ENCODE measurements at places on chromosomes 16 and 17.

GRCh38 chr17:76695059-76695831 lies 15.5 kb downstream of the MXRA7 start:
- no peak for DNase-seq

DNA sequence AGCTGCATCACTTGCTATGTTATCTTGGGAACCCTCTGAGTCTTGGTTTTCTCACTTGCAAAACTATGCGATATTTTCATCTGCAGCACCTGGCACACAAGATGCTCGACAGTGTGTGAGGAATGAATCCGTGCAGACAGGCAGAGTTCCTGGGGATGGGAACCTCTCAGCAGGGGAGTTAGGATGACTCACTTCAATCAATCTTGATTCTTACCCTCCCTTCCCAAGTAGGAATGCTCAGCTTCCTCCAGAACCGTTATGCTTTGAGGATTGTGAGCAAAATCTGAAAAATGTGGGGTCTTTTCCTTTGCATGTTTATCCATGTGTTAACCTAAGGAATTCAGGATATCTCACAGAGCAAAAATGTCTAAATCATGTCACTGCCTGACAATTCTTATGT lies 68.9 kb upstream of the HNF1B start:
- DNase-seq = no peak

DNA sequence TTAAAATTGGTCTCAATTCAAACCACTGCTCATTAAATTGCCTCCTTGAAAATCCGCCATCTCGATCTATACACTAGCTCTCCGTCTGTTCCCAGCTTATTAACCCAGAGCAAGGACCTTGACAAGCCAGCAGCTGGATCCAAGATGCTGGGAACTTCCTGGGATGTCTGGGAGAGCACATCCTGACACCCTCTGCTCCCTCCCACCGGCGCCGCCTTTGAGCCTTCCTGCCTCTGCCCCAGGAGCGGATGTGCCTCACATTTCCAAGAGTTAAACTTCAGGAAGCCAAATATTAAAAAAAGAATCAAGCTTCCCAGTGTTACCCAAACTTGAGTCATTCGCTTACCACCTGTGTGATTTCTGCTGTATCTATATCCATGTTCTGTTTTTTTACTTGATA lies 107.9 kb downstream of the HAPSTR1 start:
- DNase-seq = no peak

GRCh38 chr17:50618300-50618699 lies 16.4 kb upstream of the ABCC3 start:
- DNase-seq = no peak

DNA sequence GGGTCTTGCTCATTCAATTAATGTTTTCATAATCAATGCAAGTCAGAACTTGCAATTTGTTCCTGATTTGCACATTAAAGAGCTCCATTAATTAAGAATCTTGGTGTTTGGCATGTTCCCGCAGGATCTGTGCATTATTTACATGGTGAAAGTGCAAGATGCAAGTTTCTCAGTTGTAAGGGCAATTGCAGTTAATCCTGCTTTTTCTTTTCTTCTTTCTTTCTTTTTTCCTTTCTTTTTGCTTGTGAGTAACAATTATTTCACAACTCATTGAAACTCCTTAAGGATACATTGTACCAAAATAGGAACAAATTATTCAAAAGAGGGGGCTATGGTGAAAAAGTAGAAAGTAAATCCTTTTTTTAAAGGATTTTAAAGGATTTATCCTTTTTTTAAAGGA lies 24.2 kb downstream of the AATF start:
- no peak for DNase-seq

GRCh38 chr17:80191192-80191591 lies 21.4 kb downstream of the CARD14 start:
- no peak for DNase-seq

GRCh38 chr16:57184887-57185445 lies 873 bp downstream of the PSME3IP1 start:
- DNase-seq = no peak

Measured in effector memory CD8-positive, alpha-beta T cell (primary cell).